ENCODE measurements at places on chromosomes 13 and 19. TPM values are rescaled to one million over a fixed set of nuclear protein-coding genes. Genes with fewer than 3 reads are reported as not detected.
A peak's percentile ranks its signal among the peaks of the same experiment; 100 is the strongest.

TEKTIP1 gene
- total RNA-seq, result not detected

NRTN gene
- total RNA-seq, result 0.11 TPM

C5AR1 gene
- total RNA-seq, result not detected

NANOS3 gene
- 1.6 TPM for total RNA-seq

DNA sequence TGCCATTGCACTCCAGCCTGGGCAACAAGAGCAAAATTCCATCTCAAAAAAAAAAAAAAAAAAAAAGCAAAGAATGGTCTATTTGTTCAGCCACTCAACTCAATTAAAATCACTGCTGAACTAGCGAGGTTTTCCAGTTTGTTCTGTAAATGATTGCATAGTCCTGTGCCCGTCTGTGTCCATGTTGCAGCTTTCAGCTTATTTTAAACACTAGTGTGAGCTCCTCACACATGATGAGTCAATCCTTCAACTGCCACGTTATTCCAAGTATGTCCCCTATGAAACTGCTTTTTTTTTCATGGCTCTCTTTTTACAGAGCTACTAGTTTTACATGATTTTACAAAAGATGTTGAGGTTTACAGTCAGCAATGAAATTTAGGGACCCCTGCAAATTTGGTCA lies 12.2 kb downstream of the SUGP2 start:
- DNase-seq, result no peak

GRCh38 chr13:63287926-63288325 lies 1872.3 kb upstream of the PCDH20 start:
- no peak for DNase-seq

DNA sequence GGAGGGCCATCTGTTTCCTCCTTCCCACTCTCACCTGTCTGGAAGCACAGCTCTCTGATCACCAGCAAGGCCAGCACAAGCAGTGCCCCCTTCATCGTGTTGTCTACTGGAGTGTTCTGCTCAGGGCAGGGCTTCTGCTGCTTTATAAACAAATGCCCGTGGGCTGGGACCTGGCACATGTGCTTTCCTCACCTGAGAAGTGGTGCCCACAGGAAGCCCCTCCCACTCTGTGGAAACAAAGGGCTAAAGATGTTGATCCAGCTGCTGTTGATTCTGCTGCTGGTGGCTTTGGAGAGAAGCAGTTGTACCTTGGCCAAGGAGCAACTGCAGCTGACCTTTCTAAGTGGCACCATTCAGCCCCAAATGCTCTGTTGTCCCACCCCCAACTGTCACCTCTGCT lies 26.4 kb upstream of the ZNF181 start:
- no peak for DNase-seq

DNA sequence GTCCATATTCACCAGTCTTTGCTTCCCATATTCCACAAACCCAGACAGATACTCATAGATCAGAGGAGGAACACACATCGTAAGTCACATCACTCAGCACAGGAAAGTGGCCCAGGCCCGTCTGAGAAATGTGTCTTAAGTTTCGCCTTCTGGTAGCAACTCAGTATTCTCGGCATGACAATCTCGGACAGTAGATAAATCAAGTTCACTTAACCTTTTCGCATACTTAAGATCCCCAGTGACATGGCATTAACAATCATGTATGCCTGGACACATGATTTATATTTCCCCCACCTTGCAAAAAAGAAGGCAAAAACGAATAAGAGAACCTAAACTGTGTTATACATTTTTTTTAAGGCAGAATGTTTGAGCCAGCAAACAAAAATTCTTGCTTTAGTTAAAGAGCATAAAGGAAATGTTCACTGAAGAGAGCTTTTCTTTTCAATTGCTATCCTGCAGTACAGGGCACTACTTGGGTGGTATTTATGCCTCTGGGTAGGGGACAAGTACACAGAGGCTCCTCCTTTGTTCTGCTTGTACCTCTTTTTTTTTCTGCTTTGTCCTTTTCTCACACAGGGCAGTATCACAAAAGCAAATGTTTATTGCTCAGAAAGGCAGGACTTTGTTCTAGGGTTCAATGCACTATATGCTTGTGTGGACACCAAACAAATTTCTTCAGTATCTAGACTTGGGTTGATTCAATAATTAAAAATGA lies 360.6 kb downstream of the TDRD3 start:
- DNase-seq, result no peak

DNA sequence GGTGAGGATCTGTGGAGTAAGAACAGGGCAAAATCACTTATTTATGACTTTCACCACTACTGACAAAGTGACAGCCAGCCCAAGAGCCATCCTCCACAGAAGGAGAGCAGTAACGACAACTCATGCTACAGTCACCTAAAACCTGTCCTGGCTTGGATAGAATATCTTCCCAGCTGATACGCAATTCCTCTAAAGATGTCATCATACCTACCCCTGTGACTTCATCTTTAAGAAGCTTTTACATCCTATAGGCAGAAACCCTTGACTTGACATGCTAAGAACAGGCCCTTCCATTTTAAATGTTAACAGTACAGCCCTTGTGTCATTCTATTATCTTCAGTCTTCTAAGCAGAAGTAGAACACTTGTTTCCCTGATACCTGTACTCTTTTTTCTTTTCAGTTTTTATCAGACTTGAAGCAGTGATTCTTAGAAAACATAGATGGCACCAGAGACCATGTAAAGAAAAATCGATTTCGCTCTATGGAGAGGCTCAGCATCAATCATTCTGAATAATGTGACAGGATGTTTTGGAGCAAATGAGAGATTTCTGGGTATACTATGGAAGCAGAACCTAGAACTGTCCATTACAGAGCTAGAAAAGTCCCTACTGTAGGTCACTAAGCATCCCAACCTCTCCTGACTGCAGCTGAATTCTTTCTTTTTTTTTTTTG lies 20.1 kb downstream of the STOML3 start:
- DNase-seq, result no peak

- DNase-seq, result no peak
These were observed 9.0 kb upstream of the TEX26 start for GRCh38 chr13:30923418-30923817.

DNA sequence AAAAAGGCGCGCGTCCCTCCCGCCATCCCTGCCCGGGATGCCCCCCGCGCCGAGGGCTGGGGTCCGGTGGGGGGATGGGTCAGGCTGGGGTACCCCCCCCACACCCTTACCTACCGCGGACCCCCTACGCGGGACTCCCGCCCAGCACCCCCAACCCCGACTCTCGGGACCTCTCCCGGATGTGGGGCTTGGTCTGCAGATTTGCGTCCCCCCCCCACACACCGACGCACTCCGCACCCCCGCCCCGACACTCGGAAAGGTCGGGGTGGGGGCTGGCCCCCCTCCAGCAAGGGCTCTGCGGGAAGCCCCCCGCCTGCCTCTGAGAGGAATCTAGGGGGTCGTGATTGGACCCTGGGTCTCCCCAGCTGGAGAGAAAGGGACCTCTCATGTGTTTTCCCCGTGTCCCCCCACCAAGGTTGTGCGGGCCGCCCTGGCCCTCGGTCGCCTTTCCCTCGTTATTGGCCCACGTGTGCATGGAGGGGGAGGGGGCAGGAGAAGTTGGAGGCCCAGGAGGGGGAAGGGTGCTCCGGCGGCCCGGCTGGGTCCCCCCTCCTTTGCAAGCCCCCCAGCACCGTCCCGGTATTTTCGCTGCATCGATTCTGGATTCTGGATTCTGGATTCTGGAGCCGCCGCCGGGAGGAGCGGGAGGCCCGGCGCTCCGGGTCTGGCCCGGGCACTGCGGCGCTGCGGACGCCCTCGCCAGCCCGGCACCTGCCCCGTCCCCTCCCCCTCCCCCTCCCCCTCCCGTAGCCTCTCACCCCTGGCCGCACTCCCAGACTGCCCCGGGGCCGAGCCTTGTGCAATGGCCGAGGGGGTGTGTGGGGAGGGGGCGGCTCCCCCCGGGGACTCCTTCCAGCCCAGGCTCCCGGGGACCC lies 607 bp downstream of the NFIC start:
- DNase-seq, result peak; percentile 71

GRCh38 chr13:22717036-22717435 lies 463.7 kb upstream of the SGCG start:
- no peak for DNase-seq

- DNase-seq, result no peak
These were observed 3.9 kb upstream of the ZNF135 start for GRCh38 chr19:58054901-58055874.

DNA sequence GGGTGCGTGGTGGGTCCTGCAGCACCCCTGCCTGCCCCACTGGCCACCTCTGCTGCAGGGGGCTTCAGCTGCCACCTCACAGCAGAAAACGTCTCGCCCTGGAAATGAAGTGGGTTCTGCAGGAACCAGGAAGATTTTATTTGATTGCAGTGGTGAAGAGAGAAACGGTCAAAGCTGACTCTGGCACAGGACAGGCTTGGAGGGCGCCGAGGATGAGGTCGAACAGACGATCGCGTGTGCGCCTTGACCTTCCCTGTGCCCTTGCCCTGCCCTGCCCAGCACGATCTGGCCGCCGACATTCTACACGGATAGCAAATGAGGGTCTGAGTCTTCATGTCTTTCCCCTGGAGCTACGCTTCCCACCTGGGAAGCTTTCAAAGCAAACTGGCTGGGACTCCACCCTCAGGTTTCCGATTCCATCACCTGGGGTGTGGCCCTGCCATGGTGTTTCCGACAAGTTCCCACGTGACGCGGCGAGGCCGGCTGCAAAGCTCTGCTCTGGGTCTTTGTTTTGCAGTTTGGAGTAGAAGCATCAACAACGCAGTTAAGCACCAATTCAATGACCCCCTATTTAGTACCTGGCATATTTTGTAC lies 50.3 kb upstream of the TUBGCP3 start:
- no peak for DNase-seq

DNA sequence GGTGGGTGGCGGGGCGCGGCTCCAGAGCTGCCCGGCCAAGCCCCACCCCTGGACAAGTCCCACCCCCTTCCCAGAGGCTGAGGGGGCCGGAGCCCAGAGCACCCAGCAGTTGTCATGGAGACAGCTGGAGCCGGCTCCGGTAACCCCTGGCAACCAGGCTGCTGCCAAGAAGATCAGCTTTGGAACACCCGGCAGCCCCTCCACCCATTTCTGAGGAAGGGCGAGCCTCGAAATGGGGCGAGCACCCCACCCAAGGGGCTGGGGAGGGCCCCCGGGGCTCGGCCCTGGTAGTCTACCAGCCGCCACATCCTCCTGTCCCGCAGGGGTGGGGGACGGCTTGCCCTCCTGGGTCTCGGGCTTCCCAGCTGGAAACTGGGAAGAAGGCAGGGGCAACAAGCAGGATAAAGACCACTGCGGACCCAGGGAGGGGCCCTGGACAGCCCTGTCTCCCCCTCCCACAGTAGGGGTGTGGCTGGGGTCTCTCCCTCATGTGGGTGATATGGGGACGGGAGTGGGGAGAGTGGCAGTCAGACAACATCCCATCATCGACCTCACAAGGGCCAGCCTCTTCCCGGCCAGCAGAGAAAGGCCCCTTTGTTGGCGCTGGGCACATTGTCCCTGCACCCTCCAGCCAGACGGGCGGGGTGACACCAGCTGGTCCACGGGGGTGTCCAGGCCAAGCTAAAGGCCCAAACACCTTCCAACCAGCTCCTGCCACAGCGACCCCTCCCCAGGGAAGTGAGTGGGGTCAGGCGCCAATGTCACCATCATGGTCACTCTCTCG lies 1.5 kb downstream of the CERS1 start:
- peak; percentile 48 for DNase-seq

- no peak for DNase-seq
These were observed 234.6 kb downstream of the SLITRK6 start for GRCh38 chr13:85564598-85564997.

DNA sequence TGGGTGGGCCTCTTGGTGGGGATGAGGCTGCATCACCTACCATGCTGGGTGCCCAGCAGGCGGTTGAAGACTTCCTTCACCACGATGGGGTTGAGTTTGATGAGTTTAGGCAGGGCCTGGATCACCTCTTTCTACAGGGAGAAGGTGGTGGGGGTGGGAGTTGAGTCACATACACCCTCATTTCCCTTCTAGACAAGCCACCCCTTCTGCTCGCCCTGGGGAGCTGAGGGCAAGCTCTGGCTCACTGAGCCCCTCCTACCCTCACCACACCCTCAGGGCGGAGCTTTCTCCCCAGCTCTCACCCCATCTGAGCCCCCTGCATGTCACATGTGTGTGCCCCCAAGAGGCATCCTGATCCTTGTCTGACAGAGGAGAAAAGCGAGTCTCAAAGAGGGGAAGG lies 7.6 kb upstream of the RSPH6A start:
- no peak for DNase-seq

GRCh38 chr19:49968279-49968922 lies 7.4 kb upstream of the SIGLEC11 start:
- DNase-seq, result no peak

GRCh38 chr19:17868669-17869068 lies 3.1 kb upstream of the SLC5A5 start:
- DNase-seq, result no peak

GRCh38 chr13:50116430-50116973 lies 101.3 kb downstream of the KCNRG start:
- no peak for DNase-seq

GRCh38 chr19:1775951-1776605 lies 22.8 kb downstream of the ONECUT3 start:
- no peak for DNase-seq

GRCh38 chr13:45195421-45195820 lies 5.4 kb downstream of the KCTD4 start:
- DNase-seq, result peak; percentile 13

- peak; percentile 90 for DNase-seq
These were observed at the start of gene ZNF284 for GRCh38 chr19:44071824-44072542. TSS of gene ZNF284 (plus strand) at chr19:44072159. CDS start at chr19:44076390, 4,231 bp downstream.

DNA sequence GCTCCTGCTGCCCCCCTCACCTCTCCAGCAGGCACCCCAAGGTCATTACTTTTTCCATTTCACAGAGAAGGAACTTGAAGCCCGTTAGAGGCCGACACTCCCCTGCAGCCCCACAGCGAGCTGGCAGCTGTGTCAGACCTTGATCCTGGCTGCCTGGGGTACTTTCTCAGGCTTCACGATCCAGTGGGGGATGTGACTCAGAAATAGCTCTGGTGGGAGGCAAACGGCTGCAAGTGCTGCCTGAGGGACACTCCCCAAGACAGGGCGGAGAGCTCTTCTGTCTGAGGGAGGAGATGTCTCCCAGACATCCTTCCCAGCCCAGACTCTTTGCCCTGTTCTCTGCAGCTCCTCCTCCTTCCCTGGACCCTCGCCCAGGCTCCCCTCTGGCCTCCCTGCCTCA lies 4.8 kb downstream of the TSKS start:
- peak; percentile 87 for DNase-seq

- no peak for DNase-seq
These were observed 168.8 kb downstream of the KATNAL1 start for GRCh38 chr13:30138511-30138910.

DNA sequence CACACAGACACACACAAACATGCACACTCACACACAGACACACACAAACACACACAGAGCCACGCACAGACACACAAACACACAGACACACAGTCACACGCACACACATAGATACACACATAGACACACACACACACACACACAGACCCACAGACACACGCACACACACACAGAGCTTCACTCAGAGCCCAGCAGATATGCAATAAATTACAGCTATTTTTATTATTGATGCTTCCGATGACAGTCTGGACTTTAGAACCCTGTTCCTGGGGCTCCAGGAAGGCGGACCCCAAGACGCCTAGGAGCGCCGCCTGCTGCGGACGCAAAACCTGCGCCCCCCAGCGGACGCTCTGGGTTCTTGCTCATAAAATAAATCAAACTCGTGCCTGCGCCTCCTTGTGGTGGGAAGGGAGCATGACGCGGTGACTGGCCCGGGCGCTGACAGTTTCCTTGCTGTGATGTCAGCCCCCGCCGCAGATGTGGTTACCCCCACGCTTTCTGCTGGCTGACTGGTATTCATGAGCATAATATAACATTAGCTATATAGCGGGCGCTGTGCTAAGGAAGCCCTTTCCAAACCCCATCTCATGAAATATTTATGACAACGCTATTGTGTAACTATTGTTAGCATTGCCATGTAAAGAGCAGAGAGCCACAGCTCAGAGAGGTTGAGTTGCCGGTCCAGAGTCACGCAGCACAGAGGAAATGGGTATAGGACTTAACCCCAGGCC lies 64.4 kb upstream of the TM9SF2 start:
- DNase-seq, result peak; percentile 83
